NCI-H1417 treated with DMSO at 0.1 percent for 48 hours (cell line): ENCODE measurements at places on chromosomes 7 and 10.

DNA sequence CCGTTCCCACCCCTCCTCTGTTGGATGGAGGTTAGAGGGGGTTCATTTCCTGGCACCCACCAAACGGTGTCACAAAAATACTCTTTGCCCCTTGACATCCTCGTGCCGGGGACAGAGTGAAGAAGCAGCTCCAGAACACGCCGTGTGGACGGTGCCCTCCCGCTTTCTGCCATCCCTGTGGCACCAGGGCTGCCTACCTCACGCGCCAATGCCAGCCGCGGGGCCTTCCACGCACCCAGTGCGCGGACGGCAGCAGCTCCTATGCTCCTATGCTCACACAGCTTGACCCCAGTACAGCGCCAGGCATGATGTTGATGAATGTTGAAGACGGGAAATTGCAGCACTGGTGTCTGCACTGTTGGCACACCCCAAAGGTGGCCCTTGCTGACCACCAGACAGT is 507.2 kb upstream of the FOXK1 start:
- DNase-seq = no peak

- no peak for DNase-seq
Observed at GRCh38 chr10:129523723-129524316, 56.8 kb downstream of the MGMT start.

GRCh38 chr7:94243066-94243711 is 151.5 kb upstream of the COL1A2 start:
- no peak for DNase-seq

GRCh38 chr10:49241385-49241784 is 53.2 kb upstream of the TMEM273 start:
- DNase-seq = no peak

GRCh38 chr7:156764016-156764669 is 123.6 kb downstream of the RNF32 start:
- peak; percentile 63 for DNase-seq

DNA sequence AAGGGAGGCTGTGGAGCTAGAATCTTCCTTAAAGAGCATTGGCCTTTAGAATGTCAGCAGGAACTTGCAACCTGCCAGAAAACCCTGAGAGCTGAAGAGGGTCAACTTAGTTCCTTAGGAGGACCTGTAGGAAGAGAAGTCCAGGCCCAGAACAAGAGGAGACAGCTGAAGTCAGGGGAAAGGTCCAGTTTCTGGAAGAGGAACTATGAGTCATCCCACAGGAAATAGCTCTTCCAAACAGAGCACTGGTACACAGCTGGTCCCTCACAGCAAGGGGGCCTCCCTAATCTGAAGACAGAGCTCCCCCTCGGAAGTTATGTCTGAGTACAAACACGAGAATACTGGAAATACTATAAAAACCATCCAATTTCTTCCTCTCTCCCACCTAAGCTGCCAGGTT is 98.9 kb downstream of the HERPUD2 start:
- no peak for DNase-seq

DNA sequence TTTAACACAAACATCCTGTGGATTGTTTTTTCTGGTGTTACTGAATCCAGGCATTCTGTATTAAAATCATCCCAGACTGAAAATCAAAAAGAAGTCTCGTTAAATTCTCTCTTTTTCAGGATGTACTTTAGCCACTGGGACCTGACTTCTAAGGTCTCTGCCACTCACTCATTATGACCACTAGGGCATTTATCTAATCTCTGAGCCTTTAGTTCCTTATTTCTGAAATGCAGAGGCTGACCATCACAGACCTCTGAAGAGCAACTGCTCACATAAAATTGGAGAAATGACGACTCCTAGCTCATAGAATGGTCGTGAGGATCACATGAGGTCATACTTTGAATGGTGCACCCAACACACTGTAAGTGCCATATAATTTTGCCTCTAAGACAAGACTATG is 63.2 kb downstream of the KCNMA1 start:
- DNase-seq = no peak

DNA sequence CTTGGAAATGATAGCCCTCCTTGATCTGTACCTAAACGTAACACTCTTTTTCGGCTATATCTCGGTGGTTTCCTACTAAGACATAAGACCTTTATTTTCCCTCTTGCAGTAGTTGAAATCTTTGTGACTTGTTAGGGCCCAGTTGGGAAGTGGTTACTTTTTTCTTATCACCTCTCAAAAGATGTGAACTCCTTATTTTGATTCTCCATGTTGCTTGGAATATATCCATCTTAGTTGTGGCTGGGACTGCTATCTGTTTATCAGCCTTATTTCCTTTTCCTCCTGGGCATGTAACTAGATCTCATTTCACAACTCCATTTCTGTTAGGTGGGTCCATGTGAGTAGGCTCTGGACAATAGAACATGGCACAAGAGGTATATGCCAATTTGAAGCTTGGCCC is 4.1 kb upstream of the CPED1 start:
- DNase-seq = no peak

GRCh38 chr7:104136981-104137380 is 70.8 kb downstream of the ORC5 start:
- DNase-seq = no peak

DNA sequence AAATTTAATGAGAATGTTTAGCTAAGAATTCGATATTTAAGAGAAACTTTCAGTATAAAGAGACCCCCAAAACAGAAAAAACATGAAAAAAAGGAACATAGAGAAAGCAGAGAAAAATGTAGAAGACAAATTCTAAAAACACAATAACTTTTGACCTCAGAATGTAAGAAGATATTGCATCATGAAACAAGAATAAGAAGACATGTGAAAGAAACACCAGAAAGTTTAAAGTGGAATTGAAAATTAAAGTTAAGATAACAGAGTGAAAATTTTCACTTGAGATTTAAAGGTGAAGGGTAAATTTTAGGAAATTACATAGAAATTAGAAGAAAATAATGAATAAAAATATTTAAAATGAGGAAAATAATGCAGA is 78.2 kb upstream of the FAM3C start:
- no peak for DNase-seq

- no peak for DNase-seq
Observed at GRCh38 chr10:133140417-133141143, 19.4 kb upstream of the KNDC1 start.

GRCh38 chr10:69872323-69872722 is 70.6 kb downstream of the COL13A1 start:
- no peak for DNase-seq

DNA sequence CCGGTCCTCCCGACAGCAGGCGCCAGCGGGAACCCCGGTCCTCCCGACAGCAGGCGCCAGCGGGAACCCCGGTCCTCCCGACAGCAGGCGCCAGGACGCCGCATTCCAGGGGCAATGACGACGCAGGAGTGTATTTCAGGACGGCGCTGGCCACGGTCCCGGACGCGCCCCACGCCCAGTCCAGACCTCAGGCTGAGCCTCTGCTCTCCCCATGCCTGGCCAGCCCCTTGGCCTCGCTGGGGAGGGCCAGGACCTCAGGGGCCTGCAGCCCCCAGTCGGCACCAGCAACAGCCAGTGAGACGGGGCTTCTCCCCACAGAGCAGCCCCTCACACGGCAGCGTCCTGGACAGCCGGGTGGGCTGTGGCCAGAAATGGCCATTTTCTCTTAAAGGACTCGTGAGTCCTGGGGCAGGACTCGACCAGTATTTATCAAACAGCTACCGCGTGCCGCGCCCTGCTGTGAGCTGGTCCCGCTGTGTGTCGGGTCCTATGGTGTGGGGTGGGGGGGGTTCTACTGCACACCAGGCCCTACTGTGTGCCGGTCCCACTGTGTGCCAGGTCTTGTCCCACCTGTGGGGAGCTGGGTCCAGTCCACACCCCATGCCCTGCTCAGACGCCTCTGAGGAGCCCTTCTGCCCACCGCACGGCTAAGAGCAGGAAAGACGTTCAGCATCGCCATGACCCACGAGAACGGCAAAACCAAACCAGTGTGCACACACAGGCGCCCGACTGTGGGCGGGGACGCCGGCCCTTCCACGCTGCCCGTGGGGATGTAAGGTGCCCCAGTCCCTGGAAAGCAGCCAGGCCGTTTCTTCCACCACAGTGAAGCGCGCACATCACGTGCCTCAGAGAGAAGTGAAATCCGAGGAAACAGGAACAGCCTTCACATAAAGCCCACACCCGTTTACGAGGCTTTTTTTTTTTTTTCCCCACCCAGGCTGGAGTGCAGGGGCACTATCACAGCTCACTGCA is 33.3 kb downstream of the GET4 start:
- DNase-seq = no peak

GRCh38 chr7:80078159-80078731 is 56.4 kb upstream of the GNAI1 start:
- DNase-seq = no peak

DNA sequence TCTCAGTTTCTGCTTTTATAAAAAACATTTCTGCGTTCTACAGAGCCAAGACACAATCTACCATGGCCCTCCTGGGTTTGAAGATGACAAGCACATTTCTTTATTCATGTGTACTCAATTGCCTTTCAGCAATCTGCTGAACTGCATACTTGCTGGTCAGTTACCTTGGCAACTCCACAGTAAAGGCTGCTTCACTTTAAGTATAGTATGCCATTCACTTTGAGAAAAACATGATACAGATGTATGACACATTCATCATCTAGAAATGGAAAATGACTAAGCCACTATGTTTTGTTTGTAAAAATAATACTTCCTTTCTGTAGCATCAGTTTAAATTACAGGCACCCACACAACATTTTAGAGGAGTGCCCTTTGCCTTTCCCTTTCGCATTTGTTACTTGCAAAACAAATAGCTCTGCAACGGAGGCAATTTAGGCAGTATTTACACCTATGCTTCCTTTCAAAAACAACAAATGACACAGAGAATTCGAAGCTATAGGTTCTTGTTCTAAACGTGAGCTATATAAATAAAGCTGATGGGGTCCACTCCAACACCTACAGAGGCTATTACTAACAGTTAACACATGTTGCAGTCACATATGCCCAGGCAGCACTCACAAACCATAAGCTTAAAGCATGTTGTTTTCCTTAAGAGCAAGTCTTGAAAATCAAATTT is 23.5 kb downstream of the SGCE start:
- DNase-seq = peak; percentile 61

DNA sequence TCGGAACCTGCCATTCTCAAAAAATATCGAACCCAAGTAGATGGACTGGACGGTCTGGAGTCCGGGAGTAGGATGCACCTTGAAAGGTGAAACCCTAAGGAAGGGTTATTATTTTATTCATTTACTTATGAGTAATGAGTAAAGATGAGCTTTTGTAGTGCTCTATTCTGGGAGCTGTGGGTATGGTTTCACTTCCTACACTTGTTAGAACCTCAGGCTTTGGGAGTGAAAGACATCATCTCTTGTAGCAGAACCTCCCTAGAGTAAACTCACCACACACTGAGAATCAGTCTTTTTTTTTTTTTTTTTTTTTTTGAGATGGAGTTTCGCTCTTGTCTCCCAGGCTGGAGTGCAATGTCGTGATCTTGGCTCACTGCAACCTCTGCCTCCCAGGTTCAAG is 389.4 kb upstream of the AUTS2 start:
- no peak for DNase-seq

DNA sequence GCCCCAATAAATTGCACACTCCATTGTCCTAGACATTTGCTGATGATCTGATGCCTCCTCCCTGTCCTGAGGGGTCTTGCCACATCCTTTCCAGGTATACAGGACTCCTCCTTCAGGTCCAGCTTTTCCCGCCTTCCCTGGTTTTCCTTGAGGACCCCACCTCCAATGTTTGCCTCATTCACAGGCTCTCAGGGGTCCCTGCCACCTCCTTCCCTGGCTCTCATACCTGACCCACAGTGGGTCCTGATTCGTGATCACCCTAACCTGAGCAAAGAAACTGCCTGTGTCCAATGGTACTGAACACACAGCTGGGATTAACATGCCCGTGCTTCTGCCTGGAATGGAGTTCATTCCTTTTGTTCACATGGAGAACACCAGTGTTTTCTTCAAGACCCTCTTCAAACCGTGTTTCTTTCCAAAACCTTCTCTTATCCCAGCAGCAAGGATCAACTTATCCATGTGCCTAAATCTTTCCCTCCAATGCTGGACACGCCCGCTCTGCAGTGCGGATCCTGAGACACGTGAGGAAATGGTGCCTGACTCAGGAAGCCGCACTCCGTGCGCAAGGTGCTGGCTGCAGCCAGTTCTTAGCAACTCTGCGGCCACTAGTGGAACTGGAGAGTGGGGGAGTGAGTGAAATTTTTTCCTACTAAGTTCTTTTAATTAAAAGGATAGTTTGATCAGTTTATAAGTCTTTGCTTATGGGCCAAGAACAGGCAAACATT is 354.6 kb upstream of the SHH start:
- no peak for DNase-seq

DNA sequence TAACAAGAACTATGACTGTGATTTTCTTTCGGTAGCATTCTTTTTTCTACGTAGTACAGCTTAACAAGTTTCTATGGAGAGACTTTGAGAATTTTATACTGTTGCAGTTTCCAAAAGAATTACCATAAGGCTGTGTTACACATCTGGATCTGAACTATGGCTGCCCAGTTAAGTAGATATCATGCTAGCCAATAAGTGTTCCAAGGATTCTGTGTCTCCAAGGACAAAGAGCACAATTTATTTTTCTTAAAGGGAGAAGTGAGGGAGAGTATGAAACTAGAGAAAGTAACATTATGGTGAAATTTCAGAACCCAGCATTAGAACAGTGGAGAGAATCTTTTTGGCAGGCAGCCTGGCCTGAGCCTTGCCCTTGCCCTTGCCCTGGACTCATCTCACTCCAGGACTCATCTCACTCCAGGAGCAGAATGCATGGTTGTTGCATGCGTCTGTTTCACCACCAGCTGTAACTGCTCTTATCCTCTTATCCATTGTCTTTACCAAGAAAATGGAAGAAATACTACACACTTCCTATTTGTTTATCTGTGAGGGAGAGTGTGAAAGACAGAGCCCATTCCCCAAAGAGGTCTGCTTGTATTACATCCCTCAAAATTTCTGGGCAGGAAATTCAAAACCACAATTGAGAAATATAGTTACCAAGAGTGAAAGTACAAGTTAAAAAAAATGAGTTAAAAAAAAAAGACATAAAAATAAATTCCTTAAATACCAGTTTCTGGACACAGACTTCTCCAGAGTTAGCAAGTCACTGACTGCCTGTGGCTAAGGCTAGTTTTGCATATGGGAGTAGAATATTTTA is 1067.5 kb downstream of the NRG3 start:
- no peak for DNase-seq

DNA sequence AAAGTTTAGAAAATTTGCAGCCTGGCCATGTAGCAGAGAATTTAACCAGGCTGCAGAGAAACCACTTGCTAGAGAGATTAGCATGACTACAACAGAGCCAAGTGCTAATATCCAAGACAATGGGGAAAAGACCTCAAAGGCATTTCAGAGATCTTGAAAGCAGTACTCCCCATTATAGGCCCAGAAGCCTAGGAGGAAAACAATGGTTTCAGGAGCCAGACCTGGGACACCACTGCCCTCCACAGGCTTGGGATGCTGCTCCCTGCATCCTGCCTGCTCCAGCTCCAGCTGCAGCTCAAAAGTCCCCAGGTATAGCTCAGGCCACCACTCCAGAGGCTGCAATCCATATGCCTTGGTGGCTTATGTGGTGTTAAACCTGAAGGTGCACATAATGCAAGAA is 101.5 kb upstream of the TMEM72 start:
- DNase-seq = no peak

DNA sequence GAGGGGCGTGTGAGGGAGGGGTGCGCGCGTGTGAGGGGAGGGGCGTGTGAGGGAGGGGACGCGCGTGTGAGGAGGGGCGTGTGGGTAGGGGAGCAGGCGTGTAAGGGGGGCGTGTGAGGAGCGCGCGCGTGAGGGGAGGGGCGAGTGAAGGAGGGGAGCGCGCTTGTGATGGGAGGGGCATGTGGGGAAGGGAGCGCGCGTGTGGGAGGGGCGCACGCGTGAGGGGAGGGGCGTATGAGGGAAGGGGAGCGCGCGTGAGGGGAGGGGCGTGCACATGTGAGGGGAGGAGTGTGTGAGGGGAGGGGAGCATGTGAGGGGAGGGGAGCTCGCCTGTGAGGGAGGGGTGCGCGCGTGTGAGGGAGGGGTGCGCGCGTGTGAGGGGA is 19.1 kb downstream of the MXI1 start:
- no peak for DNase-seq
